ENCODE measurements at places on chromosomes 13 and 19.

DNA sequence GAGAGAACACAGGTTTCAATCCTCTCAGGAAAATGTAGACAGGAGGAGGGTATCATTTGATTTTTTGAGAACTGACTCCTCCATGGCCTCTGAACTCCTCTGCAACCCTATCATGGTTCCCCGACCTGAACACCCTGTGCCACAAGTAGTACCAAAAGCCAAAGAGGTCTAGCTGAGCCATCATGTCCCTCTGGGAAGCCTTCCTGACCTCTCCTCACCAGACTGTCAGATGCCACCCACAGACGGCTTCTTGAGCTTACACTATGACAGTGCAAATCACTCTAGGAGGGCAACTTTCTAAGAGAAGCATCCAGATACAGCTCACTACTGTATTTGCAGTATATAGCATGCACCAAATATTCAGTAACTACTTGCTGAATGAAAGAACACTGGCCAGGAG, 3.7 kb downstream of the HNRNPL start:
- DNase-seq: no peak

- DNase-seq: no peak
These were observed 4.3 kb upstream of the PDE4A start for GRCh38 chr19:10416083-10416379.

DNA sequence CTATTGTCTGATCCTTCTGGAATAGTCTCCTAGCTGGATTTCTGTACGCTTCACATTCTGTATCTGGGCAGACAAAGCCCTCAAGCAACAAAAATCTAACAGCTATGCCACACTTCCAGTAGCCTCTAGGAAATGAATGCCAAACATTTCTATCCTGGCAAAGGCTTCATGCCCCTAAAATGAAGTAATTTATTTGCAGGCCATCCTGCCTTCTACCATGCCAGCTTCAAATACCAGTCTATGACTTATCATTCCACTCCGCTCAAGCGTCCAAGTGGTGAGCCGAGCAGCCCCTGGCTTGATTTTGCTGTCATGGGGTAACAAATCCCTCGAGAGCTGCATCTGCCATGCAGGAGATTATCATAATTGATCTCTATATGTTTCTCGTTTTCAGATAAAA, 86.9 kb downstream of the LHFPL6 start:
- DNase-seq: no peak

DNA sequence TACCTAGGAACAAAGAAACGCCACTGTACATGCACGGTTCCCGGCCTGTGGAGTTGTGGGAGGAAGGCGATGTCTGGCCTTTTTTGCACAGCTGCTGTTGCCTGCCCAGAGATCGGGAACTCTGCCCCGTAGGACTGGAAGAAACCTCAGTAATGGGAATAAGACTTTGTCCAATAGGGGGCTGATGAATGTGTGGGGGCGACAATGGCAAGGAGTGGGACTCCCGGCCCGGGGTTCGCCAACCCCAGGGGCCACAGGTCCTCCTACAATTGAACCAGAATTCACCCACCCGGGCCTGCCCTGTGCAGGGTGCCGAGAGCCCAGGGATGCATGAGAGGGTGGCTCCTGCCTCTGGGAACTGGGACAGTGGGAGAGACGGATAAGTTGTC, 2.0 kb upstream of the CEBPA start:
- no peak for DNase-seq

GRCh38 chr13:32086366-32086765, 54.8 kb downstream of the FRY start:
- DNase-seq: no peak

DNA sequence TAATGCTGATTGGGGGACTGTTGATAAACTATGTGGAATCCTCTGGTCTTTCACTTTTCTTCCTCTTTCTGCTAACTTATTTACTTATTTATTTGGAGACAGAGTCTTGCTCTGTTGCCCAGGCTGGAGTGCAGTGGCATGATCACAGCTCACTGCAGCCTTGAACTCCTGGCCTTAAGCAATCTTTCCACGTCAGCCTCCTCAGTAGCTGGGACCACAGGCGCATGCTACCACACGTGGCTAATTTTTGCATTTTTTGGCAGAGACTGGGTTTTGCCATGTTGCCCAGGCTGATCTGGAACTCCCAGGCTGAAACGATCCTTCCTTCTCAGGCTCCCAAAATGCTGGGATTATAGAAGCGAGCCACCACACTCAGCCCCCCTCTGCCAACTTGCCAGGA, 77.5 kb downstream of the ELF1 start:
- DNase-seq: no peak

DNA sequence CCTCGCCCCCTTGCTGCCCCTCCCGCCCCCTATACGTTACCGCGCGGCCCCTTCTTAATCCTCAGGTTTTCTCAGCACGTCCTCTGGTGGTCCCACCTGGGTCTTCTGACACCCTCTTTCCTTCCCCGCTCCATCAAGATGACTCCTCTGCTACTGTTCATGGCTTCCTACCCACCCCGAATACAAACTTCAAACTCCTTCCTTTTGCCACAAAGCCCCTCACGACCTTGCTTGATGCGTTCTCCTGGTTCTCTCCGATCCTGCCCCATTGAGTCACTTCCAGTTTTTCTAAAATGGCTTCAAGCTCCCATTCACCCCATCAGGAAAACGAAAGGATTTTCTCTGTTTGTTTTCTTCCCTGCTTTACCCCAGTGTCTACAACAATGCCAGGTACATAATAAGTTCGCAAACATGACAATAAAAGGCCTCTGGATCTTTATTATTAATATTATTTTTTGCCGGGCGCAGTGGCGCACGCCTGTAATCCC, 734 bp upstream of the SERTAD3 start:
- DNase-seq: no peak

DNA sequence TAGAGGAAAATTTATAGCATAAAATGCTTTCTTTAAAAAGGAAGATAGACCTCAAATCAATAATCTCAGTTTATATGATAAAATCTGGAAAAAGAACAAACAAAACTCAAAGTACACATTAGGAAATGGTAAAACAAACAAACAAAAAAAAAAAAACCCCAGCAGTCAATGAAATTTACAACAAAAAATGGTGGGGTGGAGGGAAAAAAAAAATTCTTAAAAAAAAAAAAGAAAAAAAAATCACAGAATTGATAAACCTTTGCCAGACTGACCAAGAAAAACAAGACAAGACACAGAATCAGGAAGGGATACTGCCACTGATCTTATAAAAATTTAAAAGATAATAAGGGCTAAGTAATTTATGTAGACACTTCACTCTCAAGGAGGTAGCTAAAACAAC, 11.2 kb downstream of the TUBGCP3 start:
- DNase-seq: no peak

DNA sequence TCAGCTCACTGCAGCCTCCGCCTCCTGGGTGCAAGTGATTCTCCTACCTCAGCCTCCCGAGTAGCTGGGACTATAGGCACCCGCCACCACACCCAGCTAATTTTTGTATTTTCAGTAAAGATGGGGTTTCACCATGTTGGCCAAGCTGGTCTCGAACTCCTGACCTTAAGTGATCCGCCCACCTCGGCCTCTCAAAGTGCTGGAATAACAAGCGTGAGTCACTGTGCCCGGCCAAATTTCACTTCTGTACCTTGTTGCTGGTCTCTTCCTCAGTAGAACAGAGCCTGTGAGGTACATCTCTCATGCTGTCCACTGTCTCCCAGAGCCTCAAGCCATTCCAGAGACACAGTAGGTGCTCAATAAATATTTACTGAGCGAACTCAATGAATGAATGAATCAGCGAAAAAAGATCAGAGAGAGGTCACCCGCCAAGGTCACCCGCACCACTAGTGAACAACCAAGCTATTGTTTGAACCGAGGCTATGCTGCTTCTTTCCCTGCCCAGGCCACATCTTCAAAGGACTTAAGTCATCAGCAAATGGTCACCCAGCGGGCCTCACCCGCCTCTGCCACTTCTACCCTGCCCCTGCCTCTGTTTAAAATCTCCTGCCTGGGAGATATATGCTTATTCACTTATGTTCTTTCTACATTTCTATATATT, 9.3 kb downstream of the TMEM143 start:
- DNase-seq: no peak

- DNase-seq: no peak
These were observed 13.9 kb downstream of the C3 start for GRCh38 chr19:6706633-6706958.

GRCh38 chr19:6732803-6733337, 4.5 kb downstream of the GPR108 start:
- no peak for DNase-seq

DNA sequence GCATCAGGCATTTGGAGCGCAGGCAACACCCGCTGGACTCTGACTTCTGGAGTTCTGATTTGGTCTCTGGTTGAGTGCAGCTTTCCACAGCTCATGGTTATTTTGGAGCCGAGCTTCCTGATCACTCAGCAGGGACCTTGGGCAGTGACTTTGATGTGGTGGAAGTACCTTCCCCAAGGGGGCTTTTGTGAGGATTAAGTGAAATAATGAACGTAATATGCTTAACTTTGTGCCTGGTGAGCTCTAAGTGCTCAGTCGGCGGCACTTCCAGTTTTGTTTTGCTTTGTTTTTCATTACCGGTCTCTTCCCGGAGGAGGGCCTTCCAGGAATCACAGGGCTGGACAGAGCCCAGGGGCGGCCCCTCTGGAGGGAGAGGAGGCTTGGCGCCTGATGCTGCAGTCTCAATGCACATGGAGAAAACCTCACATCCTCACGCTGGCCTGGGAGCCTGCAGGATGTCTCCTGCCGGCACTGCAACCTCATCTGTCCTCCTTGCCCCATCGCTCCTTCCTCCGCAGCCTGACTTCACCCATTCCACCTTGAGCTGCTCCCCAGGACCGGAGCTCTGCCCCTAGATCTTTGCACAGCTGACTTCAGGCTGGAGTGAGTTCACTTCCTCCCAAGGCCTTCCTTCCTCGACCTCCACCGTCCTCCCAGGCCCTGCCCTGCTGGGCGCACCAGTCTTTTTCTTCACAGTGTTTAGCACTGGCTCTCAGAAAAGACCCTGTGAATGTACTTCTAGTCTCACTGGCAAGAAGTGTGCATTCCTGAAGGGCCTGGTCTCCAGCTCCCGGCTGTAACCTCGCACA, 1.5 kb downstream of the PLEKHF1 start:
- DNase-seq: no peak

- DNase-seq: no peak
These were observed 88.2 kb downstream of the KCTD12 start for GRCh38 chr13:76798037-76798436.

DNA sequence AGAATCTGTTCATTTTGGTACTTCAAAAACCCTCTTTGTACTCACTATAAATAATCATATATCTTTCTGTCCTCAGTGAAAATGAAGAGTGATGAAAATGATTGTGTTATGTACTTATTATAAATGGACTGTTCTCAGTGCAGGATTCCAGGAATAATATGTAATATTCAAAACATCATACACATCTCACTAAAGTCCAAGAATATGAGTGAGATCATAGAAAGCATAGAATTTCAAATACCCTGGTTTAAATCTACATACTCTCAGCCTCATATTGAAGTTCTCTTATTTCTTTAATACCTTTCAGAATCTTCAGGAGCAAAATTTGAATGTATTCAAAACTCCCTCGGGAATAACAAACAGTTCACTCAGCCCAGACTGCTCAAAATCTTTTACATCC, 868.0 kb downstream of the SLITRK6 start:
- no peak for DNase-seq

DNA sequence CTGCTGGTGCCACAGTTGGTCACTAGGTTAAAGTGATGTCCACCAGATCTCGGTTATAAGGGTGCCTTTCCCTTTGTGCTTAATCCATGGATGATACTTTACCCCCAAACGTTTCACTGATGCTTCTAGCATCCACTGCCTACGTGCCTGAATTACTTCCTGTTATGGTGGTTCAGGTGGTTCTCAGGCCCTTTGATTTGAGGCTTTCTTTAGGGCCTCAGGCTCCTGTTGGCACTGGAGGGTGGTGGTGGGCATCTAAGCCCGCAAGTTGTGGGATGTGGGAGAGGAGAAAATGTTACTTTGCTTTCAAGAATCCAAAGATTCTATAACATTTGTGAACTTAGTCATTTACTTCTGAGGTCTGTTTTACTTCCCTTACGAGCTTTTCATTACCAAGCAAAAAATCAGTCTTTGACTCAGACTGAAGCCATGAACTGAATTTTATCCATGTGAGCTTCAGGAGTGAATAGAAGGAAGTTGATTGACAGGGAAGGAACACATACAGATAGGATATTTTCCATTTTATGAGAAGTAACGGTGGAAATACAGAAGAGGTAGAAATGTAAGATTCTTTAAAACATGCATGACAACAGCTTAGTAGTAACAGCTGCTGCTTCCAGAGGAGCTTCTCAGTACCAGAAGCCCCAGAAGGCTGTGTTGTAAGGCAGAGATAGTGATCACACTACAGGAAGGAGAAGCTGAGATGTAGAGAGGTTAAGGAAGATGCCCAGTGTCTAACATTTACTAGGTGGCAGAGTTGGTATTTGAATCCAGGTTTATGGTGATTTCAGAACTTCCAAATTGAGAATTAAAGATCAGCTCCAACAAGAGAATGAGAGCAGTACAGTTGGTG, 65.0 kb downstream of the ARHGEF7 start:
- no peak for DNase-seq

GRCh38 chr13:41054919-41055619, 6.2 kb upstream of the WBP4 start:
- no peak for DNase-seq

- peak; percentile 58 for DNase-seq
These were observed 546 bp downstream of the UBXN6 start for GRCh38 chr19:4456843-4457653.

DNA sequence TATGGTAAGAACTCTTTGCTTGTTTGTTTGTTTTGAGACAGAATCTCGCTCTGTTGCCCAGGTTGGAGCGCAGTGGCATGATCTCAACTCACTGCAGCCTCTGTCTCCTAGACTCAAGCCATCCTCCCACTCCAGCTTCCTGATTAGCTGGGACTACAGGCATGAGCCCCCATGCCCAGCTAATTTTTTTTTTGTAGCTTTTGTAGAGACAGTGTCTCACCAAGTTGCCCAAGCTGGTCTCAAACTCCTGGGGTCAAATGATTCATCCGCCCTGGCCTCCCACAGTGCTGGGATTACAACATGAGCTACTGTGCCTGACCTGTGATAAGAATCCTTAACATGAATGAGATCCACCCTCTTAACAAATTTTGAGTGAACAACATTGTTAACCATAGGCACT, 183.9 kb upstream of the TSHZ3 start:
- no peak for DNase-seq

GRCh38 chr19:35330475-35330874, 1.5 kb downstream of the CD22 start:
- DNase-seq: no peak

DNA sequence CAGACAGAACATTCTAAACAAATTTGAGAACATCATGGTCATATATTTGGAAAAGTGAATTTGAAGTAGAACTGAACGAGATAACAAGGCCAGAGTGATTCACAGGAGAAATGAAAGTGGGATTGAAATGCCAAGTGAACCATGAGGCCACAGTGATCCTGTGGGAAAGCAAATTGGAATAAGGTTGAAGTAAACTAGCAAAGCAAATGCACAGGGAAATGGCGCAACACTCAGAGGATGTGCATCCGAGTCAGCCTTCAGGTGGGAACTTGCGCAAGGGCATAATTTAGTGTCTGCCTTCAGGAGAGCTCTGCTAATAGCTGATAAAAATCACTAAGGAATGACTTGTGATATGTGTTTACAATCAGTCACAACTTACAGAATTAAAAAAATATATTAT, 696.6 kb downstream of the LIG4 start:
- no peak for DNase-seq
